ENCODE measurements at places on chromosomes 7 and 10. TPM values are rescaled to one million over a fixed set of nuclear protein-coding genes. Genes with fewer than 3 reads are reported as not detected.

CFAP46 gene
- 0.95 TPM for total RNA-seq

ACTR3C gene
- 2.0 TPM for total RNA-seq

SPDYE8 gene
- total RNA-seq, result not detected

CDC14C gene
- 0.09 TPM for total RNA-seq

MRC1 gene
- not detected for total RNA-seq

GRM8 gene
- total RNA-seq, result not detected

NDUFA5 gene
- 54.5 TPM for total RNA-seq

CDNF gene
- 1.5 TPM for total RNA-seq

RPEL1 gene
- total RNA-seq, result under 0.01 TPM

AGMO gene
- total RNA-seq, result under 0.01 TPM

H2BK1 gene
- total RNA-seq, result not detected

SMARCD3 gene
- 31.8 TPM for total RNA-seq

FGFR2 gene
- under 0.01 TPM for total RNA-seq

CHRM2 gene
- 3.0 TPM for total RNA-seq

CDHR1 gene
- not detected for total RNA-seq

DCLRE1C gene
- total RNA-seq, result 4.7 TPM

PAPOLB gene
- total RNA-seq, result under 0.01 TPM

ZNF117 gene
- 2.7 TPM for total RNA-seq

TUBAL3 gene
- total RNA-seq, result not detected

CDH23 gene
- 0.17 TPM for total RNA-seq

PLAU gene
- total RNA-seq, result 63.4 TPM

BAIAP2L1 gene
- 1.3 TPM for total RNA-seq
